ENCODE measurements at places on chromosomes 6 and 20.

DNA sequence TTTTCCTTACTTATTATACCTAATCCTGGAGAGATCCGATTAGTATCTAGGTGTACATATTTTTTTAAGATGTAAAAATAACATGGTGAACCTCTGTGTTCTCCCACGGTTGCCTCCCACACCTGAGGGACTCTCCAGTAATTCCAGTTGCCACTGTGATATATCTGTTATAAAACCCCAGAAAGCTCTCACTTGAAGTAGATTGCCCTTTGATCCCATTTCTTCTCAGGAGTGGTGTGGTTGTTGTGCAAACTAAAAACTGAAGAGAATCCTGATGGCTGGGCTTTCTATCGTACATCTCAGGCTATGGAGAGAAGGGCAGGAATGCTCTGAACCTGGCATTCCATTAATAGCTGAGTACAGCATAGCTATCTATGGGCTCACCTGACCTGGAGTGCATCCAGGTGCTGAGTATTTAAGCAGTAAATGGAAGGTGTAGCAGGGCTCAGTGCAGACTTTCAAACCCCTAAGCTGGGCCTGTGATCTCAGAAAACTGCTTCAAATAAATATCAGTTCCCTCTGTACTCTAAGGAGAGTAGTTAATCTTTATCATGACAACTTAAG lies 41.0 kb downstream of the VGLL2 start:
- DNase-seq = no peak

GRCh38 chr20:5845681-5846615 lies 95.7 kb downstream of the SHLD1 start:
- DNase-seq = no peak

DNA sequence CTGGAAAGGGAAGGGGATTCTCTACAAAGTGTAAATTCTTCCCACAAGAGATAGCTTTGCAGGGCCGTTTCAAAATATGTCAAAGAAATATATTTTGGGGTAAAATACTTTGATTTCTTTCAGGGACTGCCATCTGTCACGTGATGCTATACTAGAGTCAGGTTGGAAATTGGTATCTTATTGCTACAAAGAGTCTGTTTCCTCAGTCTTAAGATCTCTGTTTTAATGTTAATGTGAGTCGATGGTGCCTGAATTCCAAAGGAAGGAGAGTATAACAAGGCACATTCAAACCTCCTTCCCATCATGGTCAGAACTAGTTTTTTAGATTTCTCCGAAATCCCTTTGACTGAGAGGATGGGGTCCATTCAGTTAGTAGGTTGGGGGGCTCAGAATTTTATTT lies 36.3 kb upstream of the PDE7B start:
- no peak for DNase-seq

- DNase-seq = no peak
Observed at GRCh38 chr6:97064578-97064977, 140.1 kb downstream of the KLHL32 start.

Data from RPMI8226 (cell line).